ENCODE measurements at places on chromosomes 13 and 19. TPM values are rescaled to one million over a fixed set of nuclear protein-coding genes. Genes with fewer than 3 reads are reported as not detected.

The PINLYP gene
- 6.0 TPM for total RNA-seq

The WDR62 gene
- total RNA-seq, result 3.3 TPM

GRCh38 chr13:51865838-51866237, 4.1 kb downstream of the CCDC70 start:
- no peaks in the 10 kb centered on the region for H3K4me1 ChIP-seq
- no peaks in the 10 kb centered on the region for H3K36me3 ChIP-seq

DNA sequence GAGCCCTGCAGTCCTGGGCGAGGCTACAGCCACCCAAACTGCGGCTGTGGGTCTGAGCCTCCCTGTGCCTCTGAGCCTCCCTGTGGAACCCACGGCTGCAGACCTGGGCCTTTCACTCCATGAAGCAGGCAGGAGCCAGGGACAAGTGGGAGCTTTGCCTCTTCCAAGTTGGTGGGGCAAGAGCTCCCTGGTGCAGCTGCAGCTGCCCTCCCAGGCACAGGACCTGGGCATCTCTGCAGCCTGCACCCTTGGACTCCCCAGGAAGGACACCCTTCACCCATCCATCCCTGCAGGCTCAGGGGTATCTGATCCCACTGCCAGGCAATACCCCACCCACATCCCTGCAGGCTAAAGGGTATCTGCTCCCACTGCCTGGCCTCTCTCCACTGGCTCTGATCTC, 2.3 kb downstream of the TEX26 start:
- DNase-seq, result no peak
- no peak overlapping the region for H3K4me3 ChIP-seq
- H3K4me1 ChIP-seq, result peaks cover 19% of the 10 kb centered on the region
- H3K27ac ChIP-seq, result no peak overlapping the region
- no peaks in the 10 kb centered on the region for H3K36me3 ChIP-seq

- no peak overlapping the region for H3K4me3 ChIP-seq
- H3K36me3 ChIP-seq, result peaks cover 36% of the 10 kb centered on the region
- H3K27me3 ChIP-seq, result no peaks in the 10 kb centered on the region
- peak overlapping the region; percentile 72 for H3K27ac ChIP-seq
- no peak for DNase-seq
These were observed 3.3 kb upstream of the PHLDB3 start for GRCh38 chr19:43507880-43508279.
